ENCODE measurements at places on chromosomes 12 and 14.

DNA sequence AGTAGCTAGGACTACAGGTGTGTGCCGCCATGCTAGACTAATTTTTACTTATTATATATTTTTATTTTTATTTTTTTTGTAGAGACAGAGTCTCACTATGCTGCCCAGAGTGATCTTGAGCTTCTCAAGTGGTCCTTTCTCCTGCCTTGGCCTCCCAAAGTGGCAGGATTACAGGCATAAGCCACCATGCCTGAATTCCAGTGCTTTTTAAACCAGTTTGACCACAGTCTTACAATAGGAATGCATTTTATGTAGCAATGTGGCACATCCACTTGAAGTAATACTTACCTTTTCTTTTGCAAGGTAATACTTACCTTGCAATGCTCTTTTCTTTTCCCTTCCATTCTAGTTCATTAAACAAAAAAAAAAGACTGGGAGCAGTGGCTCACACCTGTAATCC is 38.0 kb upstream of the CPM start:
- no peak for DNase-seq
- no peak overlapping the region for H3K27ac ChIP-seq
- H3K27me3 ChIP-seq: no peaks in the 10 kb centered on the region
- no peaks in the 10 kb centered on the region for H3K4me1 ChIP-seq
- no peaks in the 10 kb centered on the region for H3K36me3 ChIP-seq
- no peak overlapping the region for H3K4me3 ChIP-seq

DNA sequence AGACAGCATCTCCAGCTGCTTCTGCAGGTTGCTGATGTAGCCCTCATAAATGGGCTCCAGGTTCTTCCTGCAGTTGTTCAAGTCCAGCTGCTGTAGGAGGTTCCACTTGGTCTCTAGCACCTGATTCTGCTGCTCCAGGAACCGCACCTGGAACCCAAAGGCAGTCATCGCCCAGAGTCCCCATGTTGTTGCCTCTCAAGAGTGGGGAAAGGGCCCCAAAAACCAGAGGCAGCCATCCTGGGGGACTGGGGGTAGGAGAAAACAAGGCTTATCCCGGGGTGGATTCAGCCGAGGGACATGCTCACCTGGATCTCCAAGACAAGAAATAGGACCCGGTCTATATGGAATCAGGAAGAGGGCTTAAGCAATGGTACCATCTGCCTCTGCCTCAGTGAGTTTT is 2.3 kb downstream of the KRT72 start:
- H3K4me1 ChIP-seq: no peaks in the 10 kb centered on the region
- no peaks in the 10 kb centered on the region for H3K27me3 ChIP-seq
- no peak for DNase-seq
- no peak overlapping the region for H3K4me3 ChIP-seq
- H3K36me3 ChIP-seq: no peaks in the 10 kb centered on the region

DNA sequence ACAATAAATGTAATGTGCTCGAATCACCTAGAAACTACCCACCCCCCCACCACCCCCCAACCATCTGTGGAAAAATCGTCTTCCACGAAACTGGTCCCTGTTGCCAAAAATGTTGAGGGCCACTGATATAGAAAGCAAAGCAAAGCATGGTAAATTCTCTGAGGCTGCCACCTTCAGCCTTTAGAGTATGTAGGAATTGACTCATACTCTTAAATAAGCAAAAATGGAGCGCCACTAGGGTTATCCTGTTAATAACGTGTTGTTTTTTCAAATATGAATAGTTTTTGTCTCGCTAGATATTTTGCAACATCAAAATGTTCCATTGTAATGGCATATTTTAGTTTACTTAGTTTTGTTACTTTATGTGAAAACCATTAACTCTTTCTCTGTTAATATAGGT is 18.2 kb downstream of the DYNC1H1 start:
- H3K4me3 ChIP-seq: no peak overlapping the region
- H3K4me1 ChIP-seq: peaks cover 7% of the 10 kb centered on the region
- no peak overlapping the region for H3K27ac ChIP-seq
- H3K27me3 ChIP-seq: no peaks in the 10 kb centered on the region
- no peak for DNase-seq

- H3K4me1 ChIP-seq: no peaks in the 10 kb centered on the region
- no peaks in the 10 kb centered on the region for H3K27me3 ChIP-seq
- no peak overlapping the region for H3K27ac ChIP-seq
- no peak overlapping the region for H3K4me3 ChIP-seq
- no peaks in the 10 kb centered on the region for H3K36me3 ChIP-seq
Measured at GRCh38 chr12:40170593-40170992, 54.2 kb upstream of the LRRK2 start.

- no peak overlapping the region for H3K4me3 ChIP-seq
- peaks cover 5% of the 10 kb centered on the region for H3K36me3 ChIP-seq
- no peaks in the 10 kb centered on the region for H3K27me3 ChIP-seq
- no peaks in the 10 kb centered on the region for H3K4me1 ChIP-seq
- DNase-seq: no peak
Measured at GRCh38 chr12:49515266-49515665, 23.6 kb upstream of the KCNH3 start.

- H3K4me3 ChIP-seq: no peak overlapping the region
- H3K27ac ChIP-seq: no peak overlapping the region
- no peaks in the 10 kb centered on the region for H3K4me1 ChIP-seq
- no peak for DNase-seq
- no peaks in the 10 kb centered on the region for H3K36me3 ChIP-seq
Measured at GRCh38 chr12:6368906-6369525, 6.3 kb downstream of the SCNN1A start.

DNA sequence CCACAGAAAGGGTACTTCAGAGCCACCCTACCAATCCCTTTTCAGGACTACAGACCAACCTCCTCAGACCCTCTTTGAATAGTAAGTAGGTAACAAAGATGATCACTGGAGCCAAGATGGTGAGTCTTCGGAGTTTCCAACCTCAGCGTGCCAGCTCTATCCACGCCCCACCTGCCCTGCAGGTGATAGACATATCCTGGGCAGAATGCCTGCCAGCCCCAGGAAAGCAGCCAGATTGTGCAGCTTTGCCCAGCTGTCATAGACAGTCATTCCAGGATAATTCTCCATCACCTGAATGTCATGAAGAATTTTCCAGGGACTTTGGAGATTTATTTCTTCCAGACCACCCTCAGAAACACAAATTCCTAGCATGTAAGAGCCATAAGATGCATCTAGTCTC is 434.4 kb downstream of the RGS6 start:
- H3K27me3 ChIP-seq: no peaks in the 10 kb centered on the region
- no peak overlapping the region for H3K27ac ChIP-seq
- H3K4me1 ChIP-seq: no peaks in the 10 kb centered on the region
- no peak overlapping the region for H3K4me3 ChIP-seq
- DNase-seq: no peak
- H3K36me3 ChIP-seq: no peaks in the 10 kb centered on the region

DNA sequence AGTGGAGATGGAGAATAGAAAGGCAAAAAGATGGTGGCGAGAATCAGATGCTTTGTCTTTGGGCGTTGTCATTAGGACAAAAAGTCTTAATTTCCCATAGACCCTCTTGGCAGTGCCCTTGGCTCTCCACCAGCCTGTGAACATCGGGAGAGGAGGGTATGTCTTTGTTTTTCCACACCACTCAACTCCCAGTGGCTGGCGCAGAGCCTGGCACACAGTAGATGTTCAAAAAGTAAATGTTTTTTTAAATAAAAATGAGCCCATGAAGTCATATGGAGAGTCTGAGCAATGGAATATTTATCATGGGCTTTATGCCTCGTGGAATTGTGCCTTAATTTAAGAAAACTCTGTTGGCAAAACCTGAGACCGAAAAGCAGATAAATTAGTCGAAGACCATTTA is 90.4 kb downstream of the SRGAP1 start:
- DNase-seq: no peak
- no peaks in the 10 kb centered on the region for H3K27me3 ChIP-seq
- H3K4me3 ChIP-seq: no peak overlapping the region

GRCh38 chr12:64221651-64222008 is 466 bp downstream of the KICS2 start:
- H3K4me3 ChIP-seq: peak overlapping the region; percentile 87
- peaks cover 6% of the 10 kb centered on the region for H3K4me1 ChIP-seq
- peak overlapping the region; percentile 90 for H3K27ac ChIP-seq
- H3K27me3 ChIP-seq: no peaks in the 10 kb centered on the region

DNA sequence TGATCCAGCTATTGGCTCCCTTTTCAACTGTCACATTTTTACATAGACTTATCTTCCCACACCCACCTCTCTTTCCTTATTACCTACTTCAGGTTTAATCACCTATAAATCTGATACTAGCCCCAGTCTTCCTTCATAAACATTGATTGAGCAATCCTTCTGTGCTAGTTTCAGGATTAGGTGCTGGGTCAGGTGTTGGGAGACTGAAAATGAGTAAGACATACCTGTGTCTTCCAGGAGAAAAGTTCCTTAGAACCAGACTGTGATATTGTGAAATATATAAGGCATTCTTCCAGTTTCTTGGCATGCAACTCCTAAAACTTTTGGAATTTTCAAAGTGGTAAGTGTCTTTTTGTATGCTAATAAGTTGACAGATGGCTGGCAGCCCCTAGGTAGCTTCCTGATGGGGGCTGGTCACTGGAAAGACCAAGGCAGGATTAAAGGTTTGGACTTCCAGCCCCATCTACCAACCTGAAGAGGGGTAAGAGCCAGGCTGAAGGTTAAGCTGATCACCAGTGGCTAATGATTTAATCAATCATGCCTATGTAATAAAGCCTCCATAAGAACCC is 4.6 kb downstream of the ANO6 start:
- DNase-seq: no peak
- H3K27me3 ChIP-seq: no peaks in the 10 kb centered on the region
- H3K4me3 ChIP-seq: no peak overlapping the region
- H3K36me3 ChIP-seq: no peaks in the 10 kb centered on the region
- H3K27ac ChIP-seq: peak overlapping the region; percentile 98

GRCh38 chr12:110501399-110501751 is 536 bp downstream of the VPS29 start:
- peak overlapping the region; percentile 97 for H3K27ac ChIP-seq
- no peak for DNase-seq
- peak overlapping the region; percentile 97 for H3K4me3 ChIP-seq
- peaks cover 5% of the 10 kb centered on the region for H3K36me3 ChIP-seq
- H3K27me3 ChIP-seq: no peaks in the 10 kb centered on the region
- H3K4me1 ChIP-seq: peaks cover 23% of the 10 kb centered on the region

GRCh38 chr12:31207799-31208465 is 118.0 kb downstream of the SINHCAF start:
- DNase-seq: no peak
- no peak overlapping the region for H3K4me3 ChIP-seq
- H3K36me3 ChIP-seq: no peaks in the 10 kb centered on the region

DNA sequence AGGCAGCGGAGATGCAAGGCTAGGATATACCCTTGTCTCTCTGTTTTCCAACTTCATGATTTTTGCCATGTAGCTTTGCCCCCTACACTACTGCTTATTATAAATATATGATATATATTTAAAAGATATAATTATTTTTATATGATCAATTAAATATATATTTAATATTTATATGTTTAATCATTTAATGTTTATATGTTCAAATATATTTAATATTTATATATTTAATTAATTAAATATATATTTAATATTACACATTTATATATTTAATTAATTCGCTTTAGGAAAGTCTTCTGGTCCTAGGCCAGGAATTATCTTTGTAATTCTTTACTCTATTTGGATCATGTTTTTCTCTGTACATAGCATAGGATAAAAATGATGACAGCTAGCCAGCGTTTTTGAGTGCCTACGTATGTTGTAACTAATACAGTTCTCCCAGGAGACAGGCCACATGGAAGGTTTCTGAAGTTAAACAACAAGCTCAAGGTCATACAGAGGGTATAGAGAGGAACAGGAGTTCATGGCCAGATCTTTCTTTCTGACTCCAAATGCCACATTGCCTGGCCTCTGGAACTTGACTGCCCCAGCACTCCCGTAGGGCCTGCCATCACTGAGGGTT is 192.5 kb downstream of the KCNA5 start:
- H3K27me3 ChIP-seq: no peaks in the 10 kb centered on the region
- DNase-seq: no peak
- H3K36me3 ChIP-seq: no peaks in the 10 kb centered on the region
- no peak overlapping the region for H3K4me3 ChIP-seq
- H3K4me1 ChIP-seq: no peaks in the 10 kb centered on the region

DNA sequence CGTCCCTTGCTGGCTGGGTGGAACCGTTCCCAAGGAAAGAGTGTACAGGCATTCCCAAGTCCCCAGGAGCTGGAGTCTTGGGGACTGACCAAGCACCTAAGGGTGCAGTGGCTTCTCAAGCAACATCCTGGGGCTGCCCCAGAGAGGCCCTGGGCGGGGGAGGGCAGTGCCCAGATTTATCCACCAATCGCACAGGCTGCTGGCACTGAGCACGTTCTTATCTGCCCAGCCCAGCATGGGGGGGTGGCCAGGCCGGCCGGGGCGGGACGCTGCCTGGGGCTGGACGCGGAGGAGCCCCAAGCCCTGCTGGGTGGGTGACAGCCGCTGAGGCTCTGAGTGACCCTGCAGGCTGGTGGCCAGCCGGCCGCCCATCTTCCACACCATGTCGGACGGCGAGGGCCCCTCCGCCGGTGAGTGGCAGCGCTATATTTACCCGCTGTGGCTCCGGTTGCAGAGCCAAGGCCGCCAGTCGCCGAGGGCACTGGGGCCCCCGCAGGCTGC is 53.4 kb downstream of the CYP46A1 start:
- H3K27me3 ChIP-seq: no peaks in the 10 kb centered on the region
- H3K27ac ChIP-seq: peak overlapping the region; percentile 62
- no peaks in the 10 kb centered on the region for H3K36me3 ChIP-seq
- DNase-seq: no peak

DNA sequence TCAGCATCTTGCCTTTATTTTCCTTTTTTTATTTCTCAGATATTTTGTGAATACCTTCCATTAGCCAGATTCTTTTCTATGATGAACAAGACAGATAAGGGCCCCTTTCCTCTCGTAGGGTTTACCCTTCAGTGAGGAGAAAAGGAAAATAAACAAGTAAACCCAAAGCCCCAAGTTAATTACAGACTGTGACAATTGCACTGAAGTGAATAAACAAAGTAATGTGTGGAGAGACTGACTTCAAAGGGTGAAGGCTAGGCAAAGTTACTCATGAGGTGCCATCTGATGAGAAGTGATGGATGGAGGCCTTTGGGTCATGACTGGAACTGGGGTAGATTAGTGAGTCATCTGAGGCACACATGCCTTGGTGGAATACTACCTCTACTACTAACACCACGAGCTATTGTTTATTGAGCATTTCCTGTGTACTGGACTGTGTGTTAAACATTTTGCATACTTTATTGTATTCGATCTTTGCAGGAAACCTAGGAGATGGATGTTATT is 143.4 kb upstream of the PRICKLE1 start:
- H3K27me3 ChIP-seq: no peaks in the 10 kb centered on the region
- H3K27ac ChIP-seq: no peak overlapping the region
- no peak overlapping the region for H3K4me3 ChIP-seq
- no peaks in the 10 kb centered on the region for H3K36me3 ChIP-seq
- no peak for DNase-seq
- H3K4me1 ChIP-seq: peaks cover 22% of the 10 kb centered on the region

- no peak overlapping the region for H3K4me3 ChIP-seq
- no peaks in the 10 kb centered on the region for H3K4me1 ChIP-seq
- no peaks in the 10 kb centered on the region for H3K27me3 ChIP-seq
- no peaks in the 10 kb centered on the region for H3K36me3 ChIP-seq
- H3K27ac ChIP-seq: no peak overlapping the region
Measured at GRCh38 chr14:48703728-48704467, 882.3 kb downstream of the RPS29 start.

- no peaks in the 10 kb centered on the region for H3K36me3 ChIP-seq
- H3K27me3 ChIP-seq: no peaks in the 10 kb centered on the region
- DNase-seq: no peak
Measured at GRCh38 chr12:28209782-28210181, 19.5 kb downstream of the CCDC91 start.

GRCh38 chr12:56816491-56816890 is 53.4 kb downstream of the HSD17B6 start:
- no peak for DNase-seq
- H3K36me3 ChIP-seq: no peaks in the 10 kb centered on the region
- no peaks in the 10 kb centered on the region for H3K27me3 ChIP-seq
- H3K4me1 ChIP-seq: no peaks in the 10 kb centered on the region
- no peak overlapping the region for H3K4me3 ChIP-seq
